ENCODE measurements at places on chromosomes 13 and 19. TPM values are rescaled to one million over a fixed set of nuclear protein-coding genes. Genes with fewer than 3 reads are reported as not detected.

GRCh38 chr19:11204943-11205349 is 7.6 kb upstream of the KANK2 start:
- ATAC-seq: no peak

- no peak for ATAC-seq
Measured at GRCh38 chr13:59442944-59443486, 720.7 kb downstream of the DIAPH3 start.

The RNF17 gene
- total RNA-seq: not detected

The APC2 gene
- 0.48 TPM for total RNA-seq

The LRRC63 gene
- total RNA-seq: not detected

Measured in esophagus mucosa (tissue), 1 donor.